ENCODE measurements at places on chromosomes 1 and 21.

GRCh38 chr1:204127597-204128242 is 24.1 kb downstream of the ETNK2 start:
- peak; percentile 77 for DNase-seq

DNA sequence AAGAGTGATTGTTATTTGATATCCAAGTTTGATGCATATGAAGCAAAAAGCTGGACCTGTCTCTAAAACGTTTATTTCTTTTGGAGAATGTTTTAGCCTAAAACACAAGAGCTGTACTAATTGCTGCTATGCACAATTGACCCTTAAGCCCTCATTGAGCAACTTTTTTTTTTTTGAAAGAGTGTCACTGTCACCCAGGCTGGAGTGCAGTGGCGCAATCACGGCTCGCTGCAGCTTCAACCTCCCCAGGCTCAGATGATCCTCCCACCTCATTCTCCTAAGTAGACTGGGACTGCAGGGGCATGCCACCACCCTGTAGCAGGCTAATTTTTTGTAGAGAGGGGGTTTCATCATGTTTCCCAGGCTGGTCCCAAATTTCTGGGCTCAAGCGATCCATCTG is 129.1 kb downstream of the PIK3R3 start:
- DNase-seq = no peak

DNA sequence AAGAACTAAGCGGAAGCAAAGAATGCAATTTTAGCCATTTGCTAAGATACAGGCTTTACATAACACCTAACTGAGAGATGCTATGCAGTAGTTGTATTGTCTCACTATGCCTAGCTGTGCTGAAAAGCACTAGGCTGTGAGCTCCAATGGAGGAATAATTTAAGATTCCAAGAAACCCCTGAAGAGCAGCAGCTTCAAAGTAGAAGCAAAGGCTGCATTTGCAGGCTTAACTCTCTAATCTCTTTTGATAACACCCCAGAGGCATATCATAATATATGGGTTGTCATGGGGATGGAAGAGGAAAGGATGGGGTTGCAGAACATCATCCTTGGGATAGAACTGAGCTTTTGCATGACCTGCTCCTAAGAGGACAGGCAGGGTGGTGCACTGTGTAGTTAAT is 102.0 kb downstream of the ERG start:
- DNase-seq = no peak

- DNase-seq = peak; percentile 65
Measured at GRCh38 chr1:185477638-185478580, 160.9 kb upstream of the IVNS1ABP start.

DNA sequence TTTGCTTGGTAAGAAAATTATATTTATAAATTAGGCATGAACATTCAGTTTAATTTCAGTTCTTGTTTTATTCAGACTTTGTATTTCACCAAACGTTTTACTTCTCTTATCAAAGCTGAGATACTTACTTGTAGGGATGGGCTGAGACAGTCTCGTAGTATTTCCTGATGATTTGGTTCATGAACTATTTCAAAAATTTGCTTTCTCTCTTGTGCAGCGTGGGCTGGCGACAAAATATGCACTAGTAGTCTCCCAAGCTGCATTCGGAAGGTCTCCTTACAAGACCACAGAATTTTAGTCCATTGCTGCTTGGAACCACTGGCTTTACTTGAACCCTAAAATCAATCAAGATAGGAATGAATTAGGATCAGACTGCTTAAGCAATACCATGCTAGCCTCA is 91.7 kb upstream of the GNG4 start:
- no peak for DNase-seq
